ENCODE measurements at places on chromosomes 16 and 17.
A peak's percentile ranks its signal among the peaks of the same experiment; 100 is the strongest.

DNA sequence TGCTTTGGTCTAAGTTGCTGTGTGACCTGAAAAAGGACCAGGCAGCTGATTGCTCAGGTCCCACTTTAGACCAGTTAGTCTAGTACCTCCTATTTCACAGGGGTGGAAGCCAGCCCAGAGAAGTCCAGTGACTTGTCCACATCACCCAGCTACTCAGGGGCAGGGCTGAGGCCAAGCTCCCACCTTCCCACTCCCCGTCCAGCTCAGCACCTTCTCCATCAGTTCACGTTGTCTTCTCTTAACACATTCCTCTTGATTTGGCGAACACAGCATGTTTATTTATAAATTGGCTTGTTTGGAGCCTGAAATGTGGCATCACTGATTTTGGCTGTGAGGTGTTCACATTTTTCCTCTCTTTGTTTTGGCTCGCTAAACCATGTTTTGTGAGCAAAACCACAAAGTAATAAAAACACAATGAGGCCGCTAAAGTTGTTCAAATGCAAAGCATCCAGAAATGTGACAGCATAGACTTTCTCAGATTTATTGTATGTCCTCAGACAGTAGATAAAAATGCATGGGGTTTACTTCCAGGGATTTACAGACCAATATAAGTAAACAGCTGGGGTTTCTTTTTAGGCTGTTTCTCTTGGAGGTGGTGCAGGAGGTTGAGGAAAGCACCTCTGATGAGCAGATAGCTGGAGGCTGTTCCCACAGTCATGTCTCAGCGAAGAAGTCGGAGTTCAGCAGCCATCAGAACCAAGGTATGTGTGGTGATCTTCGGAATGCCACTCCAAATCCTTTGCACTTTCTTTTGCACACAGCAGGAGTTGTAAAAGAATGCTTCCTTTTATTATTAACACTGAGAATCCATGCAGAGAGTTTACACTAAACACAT lies 88.4 kb downstream of the PLXDC1 start:
- DNase-seq, result no peak

GRCh38 chr16:84672276-84673202 lies 24.2 kb downstream of the KLHL36 start:
- DNase-seq, result peak; percentile 74

DNA sequence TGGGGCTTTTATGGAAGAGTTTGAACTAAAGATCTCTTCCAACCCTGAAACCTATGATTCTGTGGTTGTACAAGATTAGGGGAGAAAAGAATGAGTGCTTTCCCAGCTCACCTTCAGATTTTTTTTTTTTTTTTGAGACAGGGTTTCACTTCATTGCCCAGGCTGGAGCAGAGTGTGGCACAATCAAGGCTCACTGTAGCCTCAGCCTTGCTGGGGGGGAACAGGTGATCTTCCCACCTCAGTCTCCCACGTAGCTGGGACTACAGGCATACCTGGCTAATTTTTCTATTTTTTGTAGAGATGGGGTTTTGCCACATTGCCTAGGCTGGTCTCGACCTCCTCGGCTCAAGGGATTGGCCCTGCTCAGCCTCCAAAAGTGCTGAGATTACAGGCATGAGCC lies 21.8 kb upstream of the ITGB3 start:
- no peak for DNase-seq

DNA sequence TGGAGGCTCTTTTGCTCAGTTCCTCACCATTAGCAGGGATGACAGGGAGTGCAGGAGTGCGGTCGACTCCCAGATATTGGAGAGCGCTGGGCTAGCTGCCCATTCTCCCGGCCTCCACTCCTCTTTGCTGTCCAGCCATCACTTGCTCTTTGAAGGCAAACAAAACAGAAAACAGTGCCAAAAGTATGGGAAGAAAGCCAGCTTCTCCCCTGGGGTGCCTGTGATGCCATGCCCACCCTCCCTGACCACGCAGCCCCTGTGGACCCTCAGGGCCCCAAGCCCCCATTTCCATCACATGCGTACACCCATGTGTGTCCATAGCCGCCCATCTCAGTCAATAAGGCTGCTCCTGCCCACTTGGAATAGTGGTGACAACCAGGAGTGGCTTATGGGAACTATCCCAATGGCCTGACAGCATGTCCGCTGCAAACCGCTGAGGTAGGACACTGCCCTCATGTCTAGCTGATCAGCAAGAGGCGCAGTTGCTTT lies 30.0 kb downstream of the MAPT start:
- DNase-seq, result no peak

DNA sequence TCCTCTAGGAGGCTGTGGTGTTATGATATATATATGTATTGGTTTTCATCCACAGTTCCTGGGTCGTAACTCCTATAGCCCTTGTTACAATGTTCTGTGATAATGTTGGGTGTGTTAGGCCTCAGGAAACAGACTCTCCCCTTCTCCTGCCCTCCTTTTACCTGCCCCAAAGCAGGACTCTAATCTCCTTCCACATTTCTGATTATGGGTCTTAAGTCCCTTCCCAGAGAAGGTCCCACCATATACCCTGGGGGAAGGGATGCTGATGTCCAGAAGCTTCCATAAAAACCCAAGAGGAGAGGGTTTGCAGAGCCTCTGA lies 450 bp upstream of the C1QBP start:
- DNase-seq, result no peak

All from stimulated activated CD8-positive, alpha-beta memory T cell treated with anti-CD3 and anti-CD28 coated beads, Interleukin-2, amount 100 ng/mL, for 48 hours (primary cell).